ENCODE measurements at places on chromosomes 3 and 15.

DNA sequence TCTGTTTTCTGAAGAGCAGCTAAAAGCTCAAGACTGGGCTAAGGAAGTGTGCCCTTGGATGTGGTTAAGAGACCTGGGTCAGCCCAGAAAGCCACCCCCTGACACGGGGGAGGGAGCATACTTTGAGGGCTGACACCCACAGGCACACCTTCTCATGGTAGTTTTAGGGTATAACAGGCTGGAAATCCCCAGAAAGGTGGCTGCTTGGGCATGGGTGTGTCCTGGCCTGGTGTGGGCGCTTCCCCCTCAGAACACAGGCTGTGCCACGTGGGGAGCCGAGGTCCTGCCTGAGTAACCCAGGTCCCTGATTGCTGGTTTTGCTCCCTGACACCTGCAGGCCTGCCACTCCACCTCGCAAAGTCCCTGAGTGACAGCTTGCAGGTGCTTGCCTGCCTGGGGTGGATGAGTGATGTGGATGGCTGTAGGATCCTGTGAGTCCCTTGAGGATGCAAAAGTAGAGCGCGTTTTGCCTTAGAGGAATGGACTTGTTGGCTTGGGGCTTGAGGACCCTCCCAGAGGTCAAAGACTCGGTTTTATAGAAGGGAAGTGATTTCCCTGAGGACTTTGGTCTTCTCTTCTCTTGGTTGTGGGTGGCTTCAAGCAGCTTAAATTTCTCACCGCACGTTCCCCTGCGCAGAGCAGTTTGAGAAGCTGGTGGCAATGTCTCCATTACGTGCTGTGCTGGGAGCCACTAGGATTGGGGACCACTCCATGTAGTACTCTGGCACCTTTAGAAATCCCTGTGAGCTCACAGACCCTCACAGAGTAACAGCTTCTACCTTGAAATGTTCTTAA lies 94.4 kb downstream of the DNASE1L3 start:
- no peak for DNase-seq

- no peak for DNase-seq
These were observed 47.1 kb upstream of the SERPINI2 start for GRCh38 chr3:167521006-167521355.

DNA sequence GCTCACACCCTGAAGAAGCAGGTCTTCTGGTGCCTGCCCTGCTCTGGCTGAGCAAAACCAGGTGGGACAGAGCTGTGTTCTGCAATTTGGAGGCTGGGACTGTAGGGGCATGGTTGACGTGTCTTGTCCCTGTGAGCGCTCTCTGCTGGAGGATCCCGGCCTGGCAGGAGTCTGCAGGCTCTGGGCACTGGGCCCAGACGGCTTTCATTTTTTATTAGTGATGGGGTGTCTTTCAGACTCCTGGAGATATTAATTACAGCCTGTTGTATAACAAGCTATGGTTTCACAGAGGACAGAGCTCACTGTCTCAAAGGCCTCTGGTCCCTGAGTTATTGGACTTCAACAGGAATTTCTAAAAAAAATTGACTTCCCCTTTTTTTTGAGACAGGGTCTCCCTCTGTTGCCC lies 29.5 kb upstream of the ZNF710 start:
- peak; percentile 56 for DNase-seq

DNA sequence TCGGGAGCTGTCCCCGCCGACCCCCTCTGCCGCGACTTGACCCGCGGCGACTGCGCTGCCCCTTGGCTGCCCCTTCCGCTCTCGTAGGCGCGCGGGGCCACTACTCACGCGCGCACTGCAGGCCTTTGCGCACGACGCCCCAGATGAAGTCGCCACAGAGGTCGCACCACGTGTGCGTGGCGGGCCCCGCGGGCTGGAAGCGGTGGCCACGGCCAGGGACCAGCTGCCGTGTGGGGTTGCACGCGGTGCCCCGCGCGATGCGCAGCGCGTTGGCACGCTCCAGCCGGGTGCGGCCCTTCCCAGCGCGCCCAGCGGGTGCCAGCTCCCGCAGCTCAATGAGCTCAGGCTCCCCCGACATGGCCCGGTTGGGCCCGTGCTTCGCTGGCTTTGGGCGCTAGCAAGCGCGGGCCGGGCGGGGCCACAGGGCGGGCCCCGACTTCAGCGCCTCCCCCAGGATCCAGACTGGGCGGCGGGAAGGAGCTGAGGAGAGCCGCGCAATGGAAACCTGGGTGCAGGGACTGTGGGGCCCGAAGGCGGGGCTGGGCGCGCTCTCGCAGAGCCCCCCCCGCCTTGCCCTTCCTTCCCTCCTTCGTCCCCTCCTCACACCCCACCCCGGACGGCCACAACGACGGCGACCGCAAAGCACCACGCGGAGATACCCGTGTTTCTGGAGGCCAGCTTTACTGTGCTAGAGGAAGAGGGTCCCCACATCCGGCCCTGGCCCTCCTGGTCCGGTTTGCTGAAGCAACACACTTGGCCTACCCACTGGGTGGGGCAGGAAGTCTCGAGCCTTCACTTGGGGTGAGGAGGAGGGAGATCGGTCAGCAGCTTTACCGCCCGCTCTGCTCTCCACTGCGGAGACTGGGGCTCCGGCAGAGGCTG lies at the start of gene RASSF1:
Gene RASSF1, minus strand, starts transcription at position 389 of the 882 bp plus-strand sequence. Its CDS starts 31 bp downstream, at position 358.
- DNase-seq = peak; percentile 77

- DNase-seq = peak; percentile 89
These were observed at the start of gene IGF2BP2 for GRCh38 chr3:185825006-185825638. IGF2BP2 (minus strand) TSS chr3:185825042; CDS start chr3:185824960, 82 bp downstream.

Measured in fibroblast of skin of right biceps (primary cell).